ENCODE measurements at places on chromosomes 5 and 9.

- DNase-seq: no peak
- no peak overlapping the region for H3K4me3 ChIP-seq
- no peaks in the 10 kb centered on the region for H3K27me3 ChIP-seq
- H3K36me3 ChIP-seq: no peaks in the 10 kb centered on the region
- no peaks in the 10 kb centered on the region for H3K4me1 ChIP-seq
Observed at GRCh38 chr5:158802941-158803341, 296.8 kb downstream of the EBF1 start.

DNA sequence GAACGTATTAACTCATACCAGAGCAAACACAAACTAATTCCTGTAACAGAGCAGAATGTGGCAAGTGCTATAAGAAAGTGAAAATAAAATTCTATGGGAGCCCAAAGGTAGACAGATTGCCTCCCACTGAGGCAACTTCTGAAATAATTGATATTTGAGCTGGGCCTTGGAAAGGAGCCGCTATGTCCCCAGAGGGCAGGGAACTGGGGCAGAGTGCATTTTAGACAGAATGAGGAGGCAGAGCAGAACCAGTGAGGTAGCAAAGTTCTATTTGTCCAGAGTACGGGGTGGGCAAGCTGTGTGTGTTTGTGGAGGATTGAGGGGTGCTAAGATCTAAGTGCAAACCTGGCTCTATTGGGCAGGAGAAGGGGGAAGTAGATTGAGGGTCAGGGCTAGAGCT, 19.8 kb downstream of the CDO1 start:
- no peaks in the 10 kb centered on the region for H3K27me3 ChIP-seq
- no peaks in the 10 kb centered on the region for H3K4me1 ChIP-seq
- no peaks in the 10 kb centered on the region for H3K36me3 ChIP-seq
- H3K27ac ChIP-seq: no peak overlapping the region

- no peaks in the 10 kb centered on the region for H3K4me1 ChIP-seq
- no peaks in the 10 kb centered on the region for H3K36me3 ChIP-seq
- no peaks in the 10 kb centered on the region for H3K27me3 ChIP-seq
- H3K27ac ChIP-seq: peak overlapping the region; percentile 62
Observed at GRCh38 chr9:86716326-86716922, 230.9 kb downstream of the GAS1 start.

DNA sequence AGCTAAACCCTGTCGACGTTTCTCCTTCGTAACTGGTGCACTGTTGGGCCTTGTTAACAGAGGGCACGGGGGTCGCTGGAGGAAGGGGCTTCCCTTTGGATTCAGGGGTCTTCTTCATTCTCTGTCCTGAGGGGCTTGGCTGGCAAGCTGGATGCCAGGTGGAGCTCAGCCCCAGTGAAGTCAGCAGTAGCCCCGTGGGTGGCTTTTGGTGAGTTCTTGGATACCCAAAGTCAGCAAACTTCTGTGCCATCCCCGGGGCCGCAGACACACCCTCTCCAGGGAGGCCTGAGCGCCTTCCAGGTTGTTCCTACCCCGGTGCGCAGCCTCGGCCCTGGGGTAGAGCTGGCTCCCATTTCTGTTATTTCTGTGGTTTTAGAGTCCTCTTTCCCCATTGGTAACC, 12.3 kb upstream of the OBP2A start:
- DNase-seq: no peak
- no peak overlapping the region for H3K4me3 ChIP-seq
- H3K27ac ChIP-seq: no peak overlapping the region
- no peaks in the 10 kb centered on the region for H3K4me1 ChIP-seq
- H3K36me3 ChIP-seq: no peaks in the 10 kb centered on the region
- H3K27me3 ChIP-seq: no peaks in the 10 kb centered on the region

DNA sequence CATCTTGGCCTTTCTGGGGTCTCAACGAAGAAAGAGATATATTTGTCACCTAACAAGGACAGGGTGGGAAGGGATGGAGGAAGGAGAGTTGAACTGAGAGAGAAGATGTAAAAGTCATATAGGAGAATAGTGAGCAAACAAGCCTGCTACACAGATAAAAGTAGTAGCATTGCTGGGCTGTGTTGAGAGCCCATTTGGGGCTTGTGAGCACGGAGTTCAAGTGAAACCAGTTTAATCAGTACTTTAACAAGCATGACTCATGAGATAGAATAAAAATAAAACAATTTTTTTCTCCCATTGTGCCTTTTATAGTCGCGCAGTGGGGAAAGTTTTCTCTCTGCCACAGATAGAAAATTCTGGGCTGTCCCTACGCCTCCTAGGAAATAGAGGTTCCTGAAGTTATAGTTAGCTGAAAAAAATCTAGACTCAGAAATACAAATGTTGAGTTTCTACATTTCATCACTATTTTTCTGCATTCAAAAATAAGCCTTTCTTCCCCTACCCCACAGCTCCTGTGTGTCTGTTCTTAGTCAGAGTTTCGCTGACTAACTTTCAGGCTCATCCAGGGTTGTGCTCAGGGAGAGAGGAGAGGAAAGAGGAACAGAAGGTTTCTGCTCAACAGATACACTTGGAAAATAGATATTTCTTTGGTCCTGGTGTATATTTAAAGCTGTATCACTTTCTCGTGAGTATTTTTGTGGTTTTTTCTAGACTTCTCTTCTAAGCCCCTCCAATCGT, 395.8 kb upstream of the ADAMTSL1 start:
- no peak overlapping the region for H3K4me3 ChIP-seq
- H3K4me1 ChIP-seq: no peaks in the 10 kb centered on the region
- no peaks in the 10 kb centered on the region for H3K36me3 ChIP-seq
- DNase-seq: no peak

DNA sequence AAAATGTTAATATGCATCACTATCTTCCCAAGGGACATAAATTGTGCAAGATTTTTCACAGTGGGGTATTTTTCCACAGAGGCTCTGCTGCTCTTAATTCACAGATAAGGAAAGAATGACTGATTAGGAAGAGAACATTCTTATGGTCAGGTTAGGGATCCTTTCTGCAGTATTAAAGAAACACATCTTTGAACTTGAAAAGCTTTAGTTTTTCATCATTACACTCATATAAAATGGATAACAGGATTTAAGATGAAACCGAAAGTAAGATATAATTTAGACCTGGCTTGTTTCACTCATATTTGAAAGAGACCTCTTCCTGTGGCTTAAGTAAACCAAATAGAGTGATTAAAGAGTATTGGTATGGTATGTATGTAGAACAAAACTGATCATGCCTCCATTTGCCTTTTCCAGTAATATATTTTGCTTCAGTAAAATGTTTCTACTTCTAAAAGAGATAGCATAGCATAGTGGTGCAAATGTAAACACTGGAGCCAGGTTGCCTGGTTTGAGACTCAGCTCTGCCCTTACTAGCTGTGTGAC, 160.0 kb downstream of the PRR16 start:
- no peak overlapping the region for H3K4me3 ChIP-seq
- no peaks in the 10 kb centered on the region for H3K4me1 ChIP-seq
- no peaks in the 10 kb centered on the region for H3K27me3 ChIP-seq
- H3K27ac ChIP-seq: no peak overlapping the region

GRCh38 chr5:8020861-8021514, 152.0 kb downstream of the MTRR start:
- no peak overlapping the region for H3K27ac ChIP-seq
- no peaks in the 10 kb centered on the region for H3K4me1 ChIP-seq
- no peaks in the 10 kb centered on the region for H3K36me3 ChIP-seq
- H3K27me3 ChIP-seq: no peaks in the 10 kb centered on the region
- H3K4me3 ChIP-seq: no peak overlapping the region

DNA sequence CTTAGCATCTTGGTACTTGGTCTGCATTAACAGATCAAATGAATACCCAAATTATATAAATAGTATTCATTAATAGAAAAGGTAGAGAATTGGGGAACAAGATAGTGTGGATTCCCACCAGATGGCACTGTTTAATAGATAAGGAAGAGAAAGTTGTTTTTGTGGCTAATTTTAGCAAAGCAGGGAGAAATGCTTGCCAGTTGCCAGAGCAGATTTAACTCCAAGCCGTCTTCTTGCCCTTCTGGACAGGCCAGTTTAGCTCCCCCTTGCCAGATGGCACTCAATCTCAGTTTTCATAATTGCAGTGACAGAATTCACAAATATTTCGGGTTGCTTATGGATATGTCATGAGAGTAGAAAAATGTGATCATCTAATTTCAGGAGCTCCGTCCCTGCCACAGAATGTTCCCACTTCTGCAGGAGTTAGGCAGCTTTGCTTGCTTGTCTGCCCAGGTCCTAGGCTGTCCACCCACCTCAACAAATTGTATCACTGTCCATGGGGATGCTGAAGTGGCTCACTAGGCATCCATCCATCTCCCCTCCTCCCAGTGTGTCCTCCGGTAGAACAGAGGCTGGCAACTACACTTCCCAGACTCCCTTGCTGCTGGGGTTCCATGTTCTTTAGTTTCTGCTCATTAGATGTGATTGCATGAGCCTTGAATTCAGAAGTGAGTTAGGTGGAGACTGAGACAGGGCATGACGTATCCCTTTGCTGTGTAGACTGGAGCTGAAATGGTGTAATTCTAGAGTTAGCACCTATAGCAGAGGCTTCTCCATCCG, 11.8 kb upstream of the HEXB start:
- no peaks in the 10 kb centered on the region for H3K4me1 ChIP-seq
- peak; percentile 26 for DNase-seq
- no peak overlapping the region for H3K4me3 ChIP-seq
- no peaks in the 10 kb centered on the region for H3K27me3 ChIP-seq
- peak overlapping the region; percentile 47 for H3K27ac ChIP-seq
- H3K36me3 ChIP-seq: no peaks in the 10 kb centered on the region

Data from uterus (tissue), 4 donors.